LoVo (cell line): ENCODE measurements at places on chromosomes 1 and 21.

DNA sequence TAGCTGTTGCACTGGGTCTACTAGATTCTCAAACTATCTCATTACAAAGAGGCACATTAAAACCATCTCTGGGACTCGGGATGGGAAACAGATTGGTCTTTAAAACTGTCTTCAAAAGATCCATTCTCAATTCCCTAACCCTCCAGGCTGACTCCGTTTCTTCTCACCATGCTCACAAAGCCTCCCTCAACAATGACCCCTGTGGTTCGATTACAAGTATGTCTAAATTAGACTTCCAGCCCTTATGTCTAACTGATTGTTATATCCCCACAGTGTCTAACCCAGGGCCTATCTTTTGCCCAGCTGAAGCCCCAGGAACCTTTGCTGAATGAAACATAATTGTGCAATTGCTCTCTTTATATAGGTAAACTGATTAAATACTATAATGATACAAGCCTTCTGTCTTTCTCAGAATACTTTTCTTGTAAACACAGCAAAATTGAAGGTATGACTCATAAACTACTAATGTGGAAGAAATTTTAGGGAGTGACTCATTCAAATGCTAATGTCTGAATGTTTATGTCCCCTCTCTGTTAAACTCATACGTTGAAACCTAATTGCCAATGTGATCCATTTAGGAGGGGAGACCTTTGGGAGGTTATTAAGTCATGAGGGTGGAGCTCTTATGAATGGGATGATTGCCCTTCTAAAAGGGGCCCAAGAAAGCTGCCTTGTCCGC is 65.6 kb upstream of the DAB1 start:
- no peak for DNase-seq

DNA sequence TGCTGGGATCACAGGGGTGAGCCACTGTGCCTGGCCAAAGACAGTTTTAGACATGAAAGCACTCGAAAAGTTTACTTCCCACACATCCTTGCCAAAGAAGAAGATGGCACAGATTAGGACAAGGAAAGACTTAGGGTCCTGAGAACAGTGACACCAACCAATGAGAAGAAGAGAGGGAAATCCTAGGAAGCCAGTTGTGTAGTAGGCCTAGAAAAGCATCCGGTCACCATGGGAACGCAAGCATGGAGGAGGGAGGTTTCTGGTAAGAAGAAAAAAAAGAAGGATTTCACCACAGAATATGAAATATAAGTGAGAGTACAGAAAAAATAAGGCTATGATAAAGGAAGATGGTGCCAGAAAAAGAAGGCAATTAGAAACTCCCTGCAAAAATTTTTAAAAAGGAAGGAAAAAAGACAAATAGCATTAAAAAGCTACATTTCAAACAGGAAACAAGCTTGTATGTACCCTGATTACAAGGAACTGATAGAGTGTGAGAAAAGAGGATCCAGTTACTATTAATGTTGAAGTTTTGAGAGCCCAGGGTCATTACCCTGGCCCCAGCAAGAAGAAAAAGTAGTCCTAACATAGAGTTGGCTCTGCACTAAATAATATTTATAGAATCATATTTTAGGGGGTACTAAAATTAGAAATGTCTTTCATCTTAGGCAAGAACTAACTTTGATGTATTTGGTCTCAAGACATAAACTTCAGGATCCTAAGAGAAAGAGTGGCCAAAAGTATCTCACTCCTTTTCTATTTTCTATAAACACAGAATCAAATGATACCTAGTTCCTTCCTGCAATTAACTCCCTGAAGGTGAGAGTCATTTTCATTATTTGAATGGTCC is 16.1 kb downstream of the DIPK1A start:
- no peak for DNase-seq

- peak; percentile 5 for DNase-seq
These were observed 93.5 kb upstream of the ACTL8 start for GRCh38 chr1:17661546-17662157.

DNA sequence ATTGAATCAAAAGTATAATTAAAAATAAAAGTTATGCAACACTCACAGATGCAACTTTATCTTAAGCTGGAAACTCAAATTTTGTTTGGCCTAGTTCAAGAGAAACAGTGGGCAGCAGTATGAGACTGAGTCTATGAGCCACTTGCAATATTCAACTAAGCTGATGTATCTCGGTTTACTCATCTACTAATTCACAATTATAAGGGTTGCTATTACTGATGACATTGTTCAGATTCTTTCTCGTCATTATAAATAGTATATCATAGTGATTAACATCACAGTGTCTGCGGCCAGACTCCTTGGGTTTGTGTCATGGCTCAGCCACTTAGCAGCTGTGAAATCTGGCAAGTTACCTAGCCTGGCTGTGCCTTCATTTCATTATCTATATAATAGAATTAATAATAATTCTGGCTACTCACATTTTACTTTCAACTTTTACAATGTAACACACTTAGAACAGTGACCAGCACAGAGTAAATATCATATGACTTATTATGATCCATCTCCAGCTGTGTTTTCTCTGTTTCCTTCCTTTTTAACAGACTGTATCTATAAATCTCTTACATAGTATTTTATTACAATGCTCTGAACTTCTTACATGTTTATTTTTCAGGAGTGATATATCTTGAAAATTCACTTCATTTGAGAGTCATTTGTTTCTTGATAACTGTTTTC is 194.3 kb upstream of the RGS18 start:
- no peak for DNase-seq

DNA sequence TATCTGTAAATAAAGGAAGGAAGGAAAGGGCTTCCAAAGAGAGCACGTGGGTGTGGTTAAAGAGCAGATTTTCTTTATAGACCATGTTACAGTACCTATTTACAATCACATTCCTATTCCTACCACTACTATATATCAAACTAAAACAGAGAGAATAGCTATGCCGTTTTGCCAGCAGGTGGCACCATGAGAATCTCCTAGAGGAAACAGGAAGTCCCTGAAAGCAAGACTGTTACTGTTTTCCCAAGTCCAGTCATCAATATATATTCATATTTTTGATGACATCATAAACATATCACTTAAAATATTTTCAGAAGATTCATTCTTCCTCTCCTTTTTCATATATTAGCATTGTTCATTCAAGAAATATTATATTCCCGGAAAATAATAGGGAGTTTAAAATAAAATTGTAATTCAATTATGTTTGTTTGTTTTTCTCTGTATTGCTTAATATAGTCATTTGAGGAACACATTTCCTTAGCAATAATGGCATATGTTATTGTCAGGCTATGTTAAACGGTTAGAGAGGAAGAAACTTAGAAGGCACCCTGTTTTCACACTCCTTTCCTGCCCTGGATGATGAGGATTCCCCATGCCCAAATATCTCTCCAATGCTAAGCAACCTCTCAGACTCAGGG is 6.6 kb downstream of the CCDC190 start:
- peak; percentile 66 for DNase-seq
